ENCODE measurements at places on chromosomes 1 and 21. TPM values are rescaled to one million over a fixed set of nuclear protein-coding genes. Genes with fewer than 3 reads are reported as not detected.

DNA sequence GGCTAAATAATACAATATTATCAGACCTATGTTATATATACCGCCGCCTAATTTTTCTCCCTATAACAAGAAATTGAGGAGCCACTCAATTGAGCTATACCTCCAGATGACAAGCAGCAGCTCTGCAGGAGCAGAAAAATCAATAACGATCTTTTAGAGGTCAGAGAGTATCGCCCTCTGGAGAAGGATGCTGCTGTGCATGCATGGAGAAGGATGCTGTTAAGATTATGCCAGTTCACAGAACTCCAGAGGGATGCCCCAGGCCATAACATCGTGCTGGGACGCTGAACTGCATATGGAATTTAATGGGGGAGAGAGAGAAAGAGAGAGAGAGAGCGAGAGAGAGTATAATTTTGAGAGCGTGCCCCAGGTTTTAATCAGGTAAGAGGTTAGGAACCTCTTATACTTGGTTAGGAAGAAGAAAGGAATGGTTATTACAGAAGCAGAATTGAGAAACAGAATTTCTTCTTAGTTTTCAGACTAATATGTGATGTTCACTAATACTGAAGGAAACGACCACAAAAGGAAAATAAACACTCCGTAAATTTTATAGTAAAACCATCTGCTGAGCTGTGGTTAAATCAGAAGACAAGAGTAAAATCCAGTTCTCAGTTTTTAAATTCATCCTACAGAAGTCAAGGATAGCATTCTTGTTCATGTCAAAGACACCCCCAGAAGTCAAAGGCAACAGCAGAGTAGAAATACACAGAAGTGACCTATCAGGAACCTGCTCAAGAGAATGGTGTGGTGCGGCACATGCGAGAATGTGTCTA lies 111.1 kb downstream of the SMYD2 start:
- no peak for DNase-seq
- no peak overlapping the region for H3K27ac ChIP-seq
- H3K4me3 ChIP-seq: no peak overlapping the region
- H3K4me1 ChIP-seq: no peaks in the 10 kb centered on the region
- H3K27me3 ChIP-seq: no peaks in the 10 kb centered on the region
- H3K36me3 ChIP-seq: no peaks in the 10 kb centered on the region

OLIG2 gene
- not detected for total RNA-seq

FCRLA gene
- total RNA-seq: not detected

FCER1G gene
- 42.0 TPM for total RNA-seq

- no peak overlapping the region for H3K4me3 ChIP-seq
- no peak overlapping the region for H3K27ac ChIP-seq
- H3K27me3 ChIP-seq: no peaks in the 10 kb centered on the region
- no peaks in the 10 kb centered on the region for H3K4me1 ChIP-seq
Observed at GRCh38 chr1:209633335-209633997, 18.8 kb downstream of the LAMB3 start.

DNA sequence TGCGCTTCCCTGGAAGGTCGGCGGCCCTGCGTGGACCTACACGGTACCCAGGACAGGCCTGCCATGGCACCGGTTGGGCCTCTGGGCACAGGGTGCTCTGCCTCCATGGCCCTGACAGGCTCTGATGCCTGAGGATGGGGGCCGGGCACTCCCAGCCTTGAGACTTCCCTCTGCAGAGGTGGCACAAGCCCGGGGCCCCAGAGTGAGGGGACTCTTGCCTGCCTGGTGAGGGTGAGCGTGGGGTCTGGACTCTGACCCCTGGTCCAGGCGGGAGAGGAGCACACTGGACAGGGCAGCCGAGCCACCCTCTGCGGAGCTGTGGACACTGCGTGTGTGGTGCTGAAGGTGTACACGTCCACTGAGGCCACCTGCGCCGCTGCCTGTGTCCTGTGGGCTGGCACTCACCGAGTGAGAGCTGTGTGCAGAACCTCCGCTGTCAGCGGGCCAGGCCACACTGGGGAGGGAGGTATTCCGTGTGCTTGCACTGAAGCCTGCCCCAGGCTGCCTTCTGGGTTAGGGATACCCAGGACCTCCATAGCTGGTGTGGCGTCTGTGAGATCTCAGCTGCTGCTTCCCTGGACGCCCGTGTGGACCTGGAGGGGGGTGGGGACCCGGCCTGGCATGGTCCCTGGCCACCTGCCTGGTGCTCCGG lies 10.4 kb downstream of the SKI start:
- H3K27ac ChIP-seq: peak overlapping the region; percentile 3
- no peak overlapping the region for H3K4me3 ChIP-seq
- DNase-seq: peak; percentile 71
- H3K27me3 ChIP-seq: no peaks in the 10 kb centered on the region
- H3K4me1 ChIP-seq: peaks cover 72% of the 10 kb centered on the region

GRCh38 chr1:16126160-16126559 lies 29.7 kb downstream of the EPHA2 start:
- H3K27ac ChIP-seq: no peak overlapping the region
- peak; percentile 2 for DNase-seq
- peaks cover 17% of the 10 kb centered on the region for H3K4me1 ChIP-seq
- H3K4me3 ChIP-seq: no peak overlapping the region

PM20D1 gene
- 13.0 TPM for total RNA-seq

DNA sequence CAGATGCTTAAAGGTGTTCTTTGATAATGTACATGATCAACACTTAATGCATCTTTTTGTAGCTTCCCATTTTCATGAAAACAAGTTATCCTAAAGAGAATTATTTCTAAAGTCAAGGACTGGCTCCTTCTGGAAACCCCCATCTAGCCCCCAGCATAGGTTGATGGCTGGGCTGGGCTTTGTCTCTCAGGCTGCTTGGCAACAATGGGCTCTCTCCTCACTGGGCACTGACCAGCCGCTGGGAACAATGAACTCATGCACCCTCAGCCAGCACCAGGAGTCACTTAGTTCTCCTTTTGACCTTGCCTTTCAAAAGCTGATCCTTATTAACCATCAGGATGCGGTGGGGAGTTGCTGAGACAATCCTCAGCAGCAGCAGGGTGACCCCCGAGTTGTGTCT lies 293.0 kb upstream of the PLXNA2 start:
- no peaks in the 10 kb centered on the region for H3K4me1 ChIP-seq
- no peak overlapping the region for H3K4me3 ChIP-seq
- DNase-seq: no peak
- H3K27me3 ChIP-seq: no peaks in the 10 kb centered on the region

- H3K27ac ChIP-seq: no peak overlapping the region
- no peaks in the 10 kb centered on the region for H3K4me1 ChIP-seq
- no peaks in the 10 kb centered on the region for H3K27me3 ChIP-seq
- DNase-seq: no peak
Observed at GRCh38 chr1:81458186-81458585, 342.5 kb upstream of the ADGRL2 start.

ADCY10 gene
- not detected for total RNA-seq

DNA sequence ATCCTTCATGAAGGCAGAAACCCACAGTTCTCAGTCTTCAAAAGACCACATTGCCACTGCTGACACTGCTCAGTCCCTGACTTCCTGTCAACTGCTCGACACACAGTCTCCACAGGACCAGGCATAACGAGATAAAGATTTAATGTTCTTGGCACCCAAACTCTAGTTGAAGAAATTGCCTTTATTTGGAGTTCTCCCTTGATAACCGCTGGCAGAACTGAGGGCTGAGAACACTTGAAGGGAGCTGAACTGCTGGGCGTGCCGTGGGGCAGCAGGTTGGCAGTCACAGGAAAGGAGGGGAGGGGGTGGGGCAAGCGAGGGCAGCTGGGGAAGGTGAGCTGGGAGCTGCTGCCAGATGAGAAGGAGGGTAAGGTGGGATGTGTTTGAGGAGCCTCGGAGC lies 15.9 kb downstream of the HENMT1 start:
- H3K4me3 ChIP-seq: no peak overlapping the region
- no peaks in the 10 kb centered on the region for H3K27me3 ChIP-seq
- H3K4me1 ChIP-seq: peaks cover 7% of the 10 kb centered on the region
- no peak for DNase-seq
- H3K36me3 ChIP-seq: no peaks in the 10 kb centered on the region

DNA sequence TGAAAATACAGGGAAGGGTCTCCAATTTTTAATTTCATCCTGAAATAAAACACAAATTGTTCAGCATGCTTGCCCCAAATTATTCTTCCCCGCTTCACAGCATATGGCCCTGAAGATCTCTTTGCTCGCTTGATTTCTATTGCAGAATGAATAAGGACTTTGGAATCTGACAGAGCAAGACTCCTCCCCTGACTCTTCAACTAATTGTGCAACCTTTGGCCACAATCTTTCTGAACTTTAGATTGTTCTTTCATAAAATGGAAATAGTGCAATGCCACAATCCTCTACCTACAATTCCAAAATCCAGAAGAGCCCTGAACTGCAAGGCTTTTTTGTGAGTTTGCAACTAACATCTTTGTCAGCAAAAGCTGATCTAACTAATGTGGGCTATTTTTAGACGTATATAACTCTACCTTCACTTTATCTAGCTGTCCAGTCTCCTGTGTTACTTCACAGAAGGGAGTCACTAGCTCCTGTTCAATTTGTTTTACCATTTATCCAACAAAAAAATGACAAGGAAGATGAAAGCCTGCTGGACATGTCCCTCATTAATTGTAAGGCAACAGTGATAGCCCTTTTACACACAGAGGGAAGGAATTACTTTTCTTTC lies 13.4 kb downstream of the RNASEL start:
- H3K36me3 ChIP-seq: peaks cover 17% of the 10 kb centered on the region
- H3K27ac ChIP-seq: no peak overlapping the region
- no peak for DNase-seq
- no peaks in the 10 kb centered on the region for H3K27me3 ChIP-seq
- H3K4me3 ChIP-seq: no peak overlapping the region
- no peaks in the 10 kb centered on the region for H3K4me1 ChIP-seq

RGSL1 gene
- total RNA-seq: not detected

DNA sequence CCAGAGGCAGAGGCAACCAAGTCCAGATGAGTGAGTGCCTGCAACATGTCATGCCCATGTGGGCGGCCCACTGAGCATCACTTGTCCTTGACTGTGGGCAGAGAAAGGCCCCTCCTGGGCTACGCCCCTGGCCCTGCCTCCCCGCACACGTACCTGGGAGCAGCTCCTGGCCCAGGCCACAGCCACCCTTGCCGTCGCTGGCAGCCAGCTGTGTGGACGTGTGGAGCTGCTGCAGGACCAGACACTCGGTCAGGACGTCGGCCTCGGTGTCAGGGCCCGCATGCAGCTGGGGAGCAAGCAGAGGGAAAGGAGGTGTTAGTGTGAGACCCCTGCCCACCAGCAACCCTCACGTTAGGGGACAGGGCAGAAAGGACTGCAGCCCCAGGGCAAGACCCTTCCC lies 61.3 kb downstream of the DMRTB1 start:
- H3K4me1 ChIP-seq: peaks cover 5% of the 10 kb centered on the region
- H3K4me3 ChIP-seq: no peak overlapping the region
- H3K27ac ChIP-seq: no peak overlapping the region
- no peak for DNase-seq
- H3K36me3 ChIP-seq: no peaks in the 10 kb centered on the region

DNA sequence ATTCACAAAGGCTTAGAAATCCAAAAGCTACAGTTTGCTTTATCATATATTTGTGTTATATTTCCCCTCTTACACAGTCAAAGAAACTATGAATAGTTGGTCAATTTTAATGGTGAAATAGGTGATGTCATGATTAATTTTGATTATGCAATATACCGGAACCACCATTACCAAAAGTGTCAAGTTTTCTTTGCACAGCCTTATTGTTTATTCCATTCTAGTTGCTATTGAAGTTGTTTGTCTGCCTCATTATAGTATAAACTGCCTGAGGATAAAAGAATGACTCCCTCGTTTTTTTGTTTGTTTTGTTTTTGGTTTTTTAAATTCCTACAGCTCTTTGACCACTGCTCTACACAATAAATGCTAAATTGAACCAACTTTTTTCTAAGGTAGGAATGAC lies 690.6 kb upstream of the ZP4 start:
- no peaks in the 10 kb centered on the region for H3K4me1 ChIP-seq
- H3K27me3 ChIP-seq: no peaks in the 10 kb centered on the region
- no peaks in the 10 kb centered on the region for H3K36me3 ChIP-seq
- H3K4me3 ChIP-seq: no peak overlapping the region
- DNase-seq: no peak

USH2A gene
- 0.33 TPM for total RNA-seq

DNA sequence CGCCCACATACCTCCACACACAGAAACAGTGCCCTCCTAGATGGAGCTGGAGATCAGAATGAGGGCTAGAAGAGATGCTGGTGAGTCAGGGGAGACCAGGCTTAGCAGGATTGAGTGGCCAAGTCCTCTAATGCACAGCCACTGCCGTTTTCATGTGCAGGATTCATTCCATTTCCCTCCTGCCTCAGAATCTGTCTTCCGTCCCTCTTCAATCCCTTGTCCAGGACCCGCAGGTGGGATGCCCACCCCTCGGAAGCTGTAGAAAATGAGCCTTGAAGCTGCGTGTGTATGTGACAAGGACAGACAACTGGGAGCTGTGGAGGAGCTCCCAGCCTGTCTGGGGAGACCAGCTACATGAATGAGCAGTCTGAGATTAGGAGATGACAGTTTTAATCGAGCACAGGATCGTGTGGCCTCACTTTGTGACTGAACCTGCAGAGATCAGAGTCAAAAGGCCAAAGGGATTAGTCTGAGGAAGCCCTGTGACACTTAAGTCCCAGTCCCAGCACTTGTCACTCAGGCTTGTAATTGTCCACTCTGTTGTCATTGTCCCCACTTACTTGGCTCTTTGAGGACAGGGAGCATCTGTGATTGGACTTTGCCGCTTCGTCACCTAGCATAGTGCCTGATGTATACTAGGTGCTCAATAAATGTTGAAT lies 22.0 kb downstream of the LGR6 start:
- no peaks in the 10 kb centered on the region for H3K36me3 ChIP-seq
- DNase-seq: no peak
- peaks cover 7% of the 10 kb centered on the region for H3K4me1 ChIP-seq

FCRL5 gene
- 0.33 TPM for total RNA-seq

- H3K4me1 ChIP-seq: peaks cover 19% of the 10 kb centered on the region
- no peaks in the 10 kb centered on the region for H3K36me3 ChIP-seq
- no peak for DNase-seq
- no peaks in the 10 kb centered on the region for H3K27me3 ChIP-seq
Observed at GRCh38 chr1:59436637-59437036, 139.7 kb downstream of the FGGY start.

VHLL gene
- not detected for total RNA-seq

RGS8 gene
- total RNA-seq: not detected

DNA sequence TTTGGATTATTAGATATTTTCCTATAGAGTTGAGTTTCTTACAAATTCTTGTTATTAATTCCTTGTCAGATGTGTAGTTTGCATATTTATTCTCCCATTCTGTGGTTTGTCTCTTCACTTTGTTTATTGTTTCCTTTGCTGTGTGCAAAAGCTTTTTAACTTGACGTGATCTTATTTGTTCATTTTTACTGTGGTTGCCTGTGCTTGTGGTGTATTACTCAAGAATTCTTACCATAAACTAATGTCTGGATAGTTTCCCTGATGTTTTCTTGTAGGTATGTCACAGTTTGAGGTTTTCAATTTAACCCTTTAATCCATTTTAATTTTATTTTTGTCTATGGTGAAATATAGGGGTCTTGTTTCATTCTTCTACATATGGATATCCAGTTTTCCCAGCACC lies 72.1 kb upstream of the LHX8 start:
- H3K4me1 ChIP-seq: no peaks in the 10 kb centered on the region
- no peaks in the 10 kb centered on the region for H3K36me3 ChIP-seq
- DNase-seq: no peak
- H3K27ac ChIP-seq: no peak overlapping the region

- DNase-seq: no peak
- no peaks in the 10 kb centered on the region for H3K36me3 ChIP-seq
- H3K4me3 ChIP-seq: no peak overlapping the region
Observed at GRCh38 chr1:177741476-177741875, 228.4 kb downstream of the SEC16B start.

GRCh38 chr1:206705726-206706297 lies 21.1 kb downstream of the MAPKAPK2 start:
- peak overlapping the region; percentile 31 for H3K27ac ChIP-seq
- H3K4me1 ChIP-seq: peaks cover 87% of the 10 kb centered on the region
- no peaks in the 10 kb centered on the region for H3K36me3 ChIP-seq
- DNase-seq: no peak
